Left renal pelvis (tissue), 4 donors: ENCODE measurements at places on chromosomes 6 and 20. TPM values are rescaled to one million over a fixed set of nuclear protein-coding genes. Genes with fewer than 3 reads are reported as not detected.

The C6orf132 gene
- polyA plus RNA-seq, result 3.6 TPM

DNA sequence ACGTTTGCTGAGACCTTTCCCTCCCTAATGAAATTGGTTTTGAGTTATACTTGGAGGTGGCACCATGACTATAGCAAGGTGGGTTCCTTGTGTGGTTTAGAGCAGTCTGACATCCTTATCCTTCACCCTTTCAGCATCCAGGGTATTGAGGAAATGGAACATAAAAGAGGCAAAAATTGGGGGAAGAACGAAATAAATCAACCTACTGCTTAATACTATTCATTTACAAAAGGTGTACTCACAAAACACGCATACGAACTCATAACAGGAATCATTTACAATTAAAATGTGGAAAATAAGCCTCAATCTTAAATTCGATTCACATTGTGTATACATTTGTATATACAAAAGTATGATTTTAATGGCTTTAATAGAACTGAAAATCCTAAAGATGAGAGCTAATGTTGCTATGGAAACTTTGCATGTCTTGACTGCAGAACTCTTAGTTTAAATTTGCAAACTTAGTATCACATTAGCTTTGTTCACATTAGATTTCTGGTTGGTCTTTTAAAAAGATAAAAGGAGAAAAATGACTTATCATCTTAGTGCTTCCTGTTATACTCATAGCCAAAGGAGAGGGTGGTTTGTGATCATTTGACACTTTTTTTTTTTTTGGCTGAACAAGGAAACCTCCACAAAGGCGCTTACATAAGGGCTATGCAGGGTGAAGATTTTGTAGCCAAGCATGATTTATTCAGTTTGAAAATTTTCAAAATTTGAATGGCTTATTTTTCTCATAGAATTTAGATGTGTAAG lies 76.1 kb upstream of the ATXN1 start:
- DNase-seq, result no peak

DNA sequence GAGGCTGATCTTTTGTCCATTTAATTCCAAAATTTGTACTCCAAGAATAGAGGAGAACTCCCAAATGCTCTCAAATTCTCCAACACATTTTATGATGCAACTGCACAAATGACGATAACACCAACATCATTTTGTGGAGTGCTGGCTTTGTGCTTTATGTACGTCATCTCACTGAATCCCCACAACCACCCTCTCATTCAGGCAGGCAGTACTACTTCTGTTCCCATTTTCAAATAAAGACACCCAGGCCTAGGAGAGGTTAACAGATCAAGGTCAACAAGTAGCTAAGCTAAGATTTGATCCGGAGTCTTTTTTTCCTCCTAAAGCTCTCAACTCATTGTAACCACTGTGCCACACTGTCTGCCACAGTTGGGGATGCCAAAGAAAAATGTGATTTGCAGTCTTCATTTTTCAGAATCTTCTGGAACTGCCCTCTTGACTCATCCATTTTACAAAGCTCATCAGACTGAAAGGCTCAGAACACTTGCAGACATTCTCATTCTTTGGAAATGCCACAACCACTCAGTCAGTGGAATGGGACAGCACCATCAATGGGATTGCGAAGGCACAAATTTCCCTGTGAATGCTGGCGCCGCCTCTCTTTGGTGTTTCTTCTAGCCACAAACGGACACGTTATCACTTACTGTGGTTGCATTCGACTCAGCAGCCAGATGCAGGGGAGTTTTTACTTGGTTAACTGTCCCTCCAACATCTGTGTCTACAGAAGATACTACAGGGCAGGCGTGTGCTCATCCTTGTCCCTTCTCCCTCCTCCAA lies 184.4 kb downstream of the GJA10 start:
- no peak for DNase-seq

DNA sequence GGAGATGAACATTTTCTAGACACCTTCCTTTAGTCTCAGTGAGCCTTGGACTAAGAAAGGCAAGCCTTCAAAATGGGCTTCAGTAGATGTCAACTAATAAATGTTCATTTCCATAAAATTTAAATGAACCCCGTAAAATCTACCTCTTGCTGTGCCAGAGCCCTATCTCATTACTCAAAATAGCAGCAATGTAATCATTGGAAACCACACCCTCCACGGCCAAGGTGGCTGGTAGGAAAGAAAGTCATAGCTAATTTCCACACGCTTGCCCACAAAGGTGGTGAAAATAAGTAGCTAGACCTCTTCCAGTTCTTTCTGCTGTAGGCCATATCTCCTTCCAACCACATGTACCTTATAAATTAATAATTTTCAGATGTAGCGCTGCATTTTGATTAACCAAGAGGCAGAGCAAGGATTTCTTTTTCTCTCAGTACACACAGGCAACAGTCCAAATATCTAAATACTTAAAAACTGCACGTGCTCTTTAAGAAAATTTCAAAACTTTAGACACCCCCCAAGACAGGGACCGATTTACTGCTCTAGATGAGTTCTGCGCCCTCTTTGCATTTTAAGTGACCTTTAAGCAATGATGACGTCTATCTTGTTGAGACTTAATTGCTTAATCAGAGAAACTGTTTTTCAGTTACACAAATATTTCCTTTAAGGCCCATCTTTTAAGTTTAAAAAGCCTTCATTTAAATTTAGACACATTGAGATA lies 290.8 kb downstream of the ZNF217 start:
- DNase-seq, result no peak

DNA sequence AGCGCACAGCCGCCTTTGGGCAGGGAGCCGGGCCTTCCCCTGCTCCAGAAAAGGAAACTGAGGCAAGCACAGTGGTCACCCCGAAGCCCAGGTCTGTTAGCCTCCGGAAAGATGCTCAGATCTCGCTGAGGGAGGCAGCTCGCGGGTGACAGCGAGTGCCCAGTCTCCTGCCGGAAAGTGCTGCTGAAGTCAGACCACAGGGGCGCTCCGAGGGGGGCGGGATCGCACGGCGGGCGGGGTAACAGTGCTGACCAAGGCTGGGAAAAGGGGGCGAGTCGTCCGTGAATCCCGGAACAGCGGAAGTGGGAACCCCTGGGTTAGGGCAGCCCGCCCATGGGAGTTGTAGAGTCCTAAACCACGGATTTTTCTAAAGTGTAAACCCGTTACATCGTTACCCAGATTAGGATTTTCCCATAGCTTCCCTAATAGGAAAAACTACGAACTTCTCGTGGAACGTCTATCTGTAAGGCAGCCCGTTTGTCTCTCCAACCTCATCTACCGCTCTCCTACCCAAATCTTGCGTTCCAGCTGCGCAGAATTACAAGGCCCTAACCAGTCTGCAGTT lies 504 bp downstream of the VPS16 start:
- DNase-seq, result no peak

DNA sequence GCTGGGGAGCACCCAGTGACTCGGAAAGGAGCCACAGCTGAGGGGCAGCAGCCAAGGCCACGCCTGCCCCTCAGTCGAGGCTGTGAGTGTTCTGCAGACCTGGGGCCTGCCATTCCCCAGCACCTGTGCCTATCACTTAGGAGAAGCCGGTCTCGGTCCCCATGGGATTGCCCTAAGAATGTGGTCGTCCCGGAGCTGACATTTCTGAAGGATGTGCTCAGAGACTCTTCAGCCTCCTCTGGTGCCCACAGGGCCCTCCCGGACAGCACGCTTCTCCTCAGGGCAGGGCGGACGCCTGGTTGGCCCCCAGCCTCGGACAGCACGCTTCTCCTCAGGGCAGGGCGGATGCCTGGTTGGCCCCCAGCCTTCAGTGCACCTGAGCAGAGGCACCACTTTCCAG lies 223.9 kb downstream of the ERMARD start:
- no peak for DNase-seq

GRCh38 chr6:66418906-66419305 lies 711.9 kb upstream of the EYS start:
- DNase-seq, result no peak
